Esophagus (tissue), 2 donors: ENCODE measurements at places on chromosomes 6 and 20. TPM values are rescaled to one million over a fixed set of nuclear protein-coding genes. Genes with fewer than 3 reads are reported as not detected.

DNMT3B gene
- 0.46 TPM for polyA plus RNA-seq

BPIFB4 gene
- not detected for polyA plus RNA-seq

CASS4 gene
- 0.18 TPM for polyA plus RNA-seq

SYCP2 gene
- polyA plus RNA-seq, result 0.56 TPM

MOG gene
- not detected for polyA plus RNA-seq

MEP1A gene
- polyA plus RNA-seq, result not detected

KIF13A gene
- 7.7 TPM for polyA plus RNA-seq

TRIM10 gene
- polyA plus RNA-seq, result not detected
